Substantia nigra (tissue), 51 donors: ENCODE measurements at places on chromosomes 11 and 22.

GRCh38 chr11:107043242-107044006 is 25.1 kb upstream of the GUCY1A2 start:
- no peak for DNase-seq

DNA sequence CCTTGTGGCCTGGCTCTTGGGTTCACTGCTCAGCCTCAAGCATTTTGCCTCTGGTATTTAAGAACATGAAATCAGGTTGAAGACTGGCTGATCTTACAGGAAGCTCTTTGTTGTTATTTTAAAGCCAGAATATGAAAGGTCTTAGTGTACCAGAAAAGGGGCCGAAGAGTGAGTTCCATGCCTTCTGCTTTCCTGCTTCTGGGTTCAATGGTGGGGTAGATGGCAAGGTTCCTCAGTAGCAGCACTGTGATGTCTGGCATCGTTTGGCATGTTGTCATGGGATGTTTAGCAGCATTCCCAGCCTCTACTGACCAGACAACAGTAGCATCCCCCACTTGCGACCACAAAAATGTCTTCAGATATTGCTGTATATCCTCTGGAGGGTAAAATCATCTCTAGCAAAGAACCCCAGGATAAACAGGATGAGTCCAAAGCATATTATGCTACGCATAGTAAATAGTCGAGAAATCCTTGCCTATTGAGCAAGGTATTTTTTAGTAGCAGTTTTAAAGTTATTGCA is 2.4 kb downstream of the VPS26B start:
- no peak for DNase-seq

DNA sequence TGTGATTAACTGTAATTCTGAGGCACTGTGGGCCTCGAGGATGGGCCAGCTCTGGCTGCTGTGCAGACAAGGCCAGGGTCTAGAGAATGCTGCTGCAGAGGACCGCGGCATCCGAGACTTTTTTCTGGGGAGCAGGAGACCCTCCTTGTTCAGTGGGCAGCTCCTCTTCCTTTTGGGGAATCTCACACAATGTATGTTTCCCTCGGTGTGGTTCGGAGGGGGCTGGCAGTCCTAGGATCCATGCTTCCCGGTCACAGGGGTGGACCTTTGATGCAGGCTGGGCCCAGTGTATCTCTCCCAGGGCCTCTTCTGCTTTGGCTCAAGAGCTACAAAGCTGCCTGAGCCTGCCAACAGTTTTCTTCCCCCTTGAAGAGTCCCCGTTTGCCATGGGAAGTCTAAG is 31.5 kb downstream of the MYEOV start:
- no peak for DNase-seq

GRCh38 chr11:95972060-95972459 is 48.2 kb upstream of the MTMR2 start:
- DNase-seq: no peak

GRCh38 chr11:64100360-64100759 is 64.6 kb downstream of the FLRT1 start:
- DNase-seq: no peak

DNA sequence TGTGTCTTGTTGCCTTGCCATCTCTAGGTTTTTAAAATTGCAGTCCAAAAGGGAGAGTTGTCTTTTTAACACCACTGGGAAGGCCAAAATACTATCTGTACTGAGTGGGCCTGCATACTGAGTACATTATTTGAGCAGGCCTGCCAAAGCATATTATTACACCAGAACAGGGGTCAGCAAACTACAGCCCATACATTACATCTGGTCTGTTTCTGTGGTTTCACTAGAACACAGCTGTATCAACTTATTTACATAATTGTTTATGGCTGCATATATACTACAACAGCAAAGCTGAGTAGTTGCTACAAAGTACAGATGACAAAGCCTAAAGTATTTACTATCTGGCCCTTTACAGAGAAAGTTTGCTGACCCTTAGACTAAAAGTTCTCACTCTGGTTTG is 74.0 kb downstream of the USP35 start:
- DNase-seq: no peak
